ENCODE measurements at places on chromosomes 5 and 9. TPM values are rescaled to one million over a fixed set of nuclear protein-coding genes. Genes with fewer than 3 reads are reported as not detected.

The CDK5RAP2 gene
- 8.3 TPM for polyA plus RNA-seq

The DMRTA1 gene
- not detected for polyA plus RNA-seq

The S100Z gene
- not detected for polyA plus RNA-seq

The ACOT12 gene
- not detected for polyA plus RNA-seq

The KIAA0825 gene
- 9.3 TPM for polyA plus RNA-seq

The OTP gene
- polyA plus RNA-seq = not detected

The CHSY3 gene
- 4.9 TPM for polyA plus RNA-seq

The SHC3 gene
- polyA plus RNA-seq = 0.06 TPM

The MFAP3 gene
- polyA plus RNA-seq = 8.1 TPM

The IFNK gene
- not detected for polyA plus RNA-seq

The MYOT gene
- polyA plus RNA-seq = 1.7 TPM

The FRRS1L gene
- polyA plus RNA-seq = 37.6 TPM

The TLX3 gene
- polyA plus RNA-seq = not detected

The SLC6A3 gene
- polyA plus RNA-seq = not detected

The ARID3C gene
- polyA plus RNA-seq = not detected

The PLPP7 gene
- 5.1 TPM for polyA plus RNA-seq

The SLC2A8 gene
- 31.2 TPM for polyA plus RNA-seq

The PAPPA gene
- polyA plus RNA-seq = 0.29 TPM

The MSX2 gene
- polyA plus RNA-seq = 1.5 TPM

The ZNF879 gene
- 2.8 TPM for polyA plus RNA-seq

The SLC45A2 gene
- polyA plus RNA-seq = not detected

The SKP1 gene
- 3,378 TPM for polyA plus RNA-seq

The CATSPER3 gene
- polyA plus RNA-seq = not detected

The LECT2 gene
- not detected for polyA plus RNA-seq

The OLFML2A gene
- 0.13 TPM for polyA plus RNA-seq

The ADAMTSL2 gene
- polyA plus RNA-seq = not detected

The ELOVL7 gene
- 9.0 TPM for polyA plus RNA-seq

The PCDHGB5 gene
- not detected for polyA plus RNA-seq

The C9orf40 gene
- polyA plus RNA-seq = 6.5 TPM

The RNF183 gene
- not detected for polyA plus RNA-seq

The FAXDC2 gene
- 19.6 TPM for polyA plus RNA-seq

The DPH7 gene
- 2.9 TPM for polyA plus RNA-seq

The G3BP1 gene
- polyA plus RNA-seq = 40.6 TPM

The SPATA31A3 gene
- not detected for polyA plus RNA-seq

The HINT2 gene
- 34.4 TPM for polyA plus RNA-seq

The LYRM7 gene
- 59.4 TPM for polyA plus RNA-seq

The SLC25A51 gene
- polyA plus RNA-seq = 10.0 TPM

The LAMC3 gene
- polyA plus RNA-seq = not detected

The CDH9 gene
- 13.0 TPM for polyA plus RNA-seq

The ABLIM3 gene
- 4.1 TPM for polyA plus RNA-seq

The TMEM252 gene
- not detected for polyA plus RNA-seq

The RIC1 gene
- 5.5 TPM for polyA plus RNA-seq

The TIMD4 gene
- not detected for polyA plus RNA-seq

The LMNB1 gene
- not detected for polyA plus RNA-seq

The ANXA2R gene
- polyA plus RNA-seq = 0.28 TPM

The NSG2 gene
- 376 TPM for polyA plus RNA-seq

The KCTD16 gene
- polyA plus RNA-seq = 11.7 TPM

The UBE2QL1 gene
- polyA plus RNA-seq = 32.3 TPM

The RAB14 gene
- 81.3 TPM for polyA plus RNA-seq

The PCA3 gene
- polyA plus RNA-seq = 3.6 TPM

The C5orf58 gene
- polyA plus RNA-seq = not detected

The OR1J1 gene
- polyA plus RNA-seq = not detected
